Fibroblast of skin of abdomen (primary cell): ENCODE measurements at places on chromosomes 3 and 15.

GRCh38 chr3:124119056-124119716 lies 127.3 kb upstream of the ROPN1 start:
- peak; percentile 95 for DNase-seq

DNA sequence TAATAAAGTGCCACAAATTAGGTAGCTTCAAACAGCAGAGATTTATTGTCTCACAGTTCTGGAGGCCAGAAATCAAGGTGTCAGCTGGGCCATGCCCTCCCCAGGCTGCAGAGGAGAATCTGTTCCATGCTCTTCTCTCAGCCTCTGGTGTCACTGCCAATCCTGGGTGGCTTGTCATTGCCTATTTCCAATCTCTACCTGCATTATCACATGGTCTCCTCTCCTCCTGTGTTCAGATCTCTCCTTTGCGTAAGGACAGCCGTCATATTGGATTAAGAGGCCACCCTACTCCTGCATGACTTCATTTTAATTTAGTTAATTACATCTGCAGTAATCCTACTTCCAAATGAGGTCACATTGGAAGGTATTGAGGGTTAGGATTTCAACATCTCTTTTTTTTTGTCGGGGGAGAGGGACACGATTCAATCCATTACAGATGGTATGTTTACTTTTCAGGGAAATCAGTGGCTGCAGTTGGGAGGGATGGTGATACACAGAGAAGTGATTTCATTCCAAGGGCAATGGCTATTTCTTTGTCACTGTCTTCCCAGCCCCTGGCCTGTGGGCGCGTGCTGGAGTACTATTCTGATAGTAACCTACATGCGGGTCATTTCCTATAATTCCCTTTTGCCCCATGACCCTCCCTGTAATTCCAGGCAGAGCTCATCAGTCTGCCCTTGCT lies 169.4 kb downstream of the MINAR1 start:
- DNase-seq = no peak

DNA sequence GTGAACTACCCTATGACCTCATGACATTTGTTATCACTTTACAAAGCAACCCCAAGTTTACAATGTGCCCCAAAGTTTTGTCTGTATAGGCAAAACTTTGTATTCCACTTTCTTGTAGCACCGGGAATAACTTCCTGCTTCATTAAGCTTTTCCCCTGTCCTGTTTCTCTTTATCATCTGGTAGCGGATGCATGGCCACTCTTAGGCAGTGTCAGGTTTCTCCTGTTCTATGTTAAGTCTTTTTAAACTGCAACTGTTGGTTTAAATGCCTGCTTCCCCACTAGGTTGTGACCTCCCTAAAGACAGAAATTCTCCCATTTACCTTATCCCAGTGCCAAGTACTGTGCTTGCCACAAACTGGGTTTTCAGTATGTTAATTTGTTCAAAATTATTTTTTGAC lies 433.6 kb upstream of the DPH6 start:
- DNase-seq = no peak

DNA sequence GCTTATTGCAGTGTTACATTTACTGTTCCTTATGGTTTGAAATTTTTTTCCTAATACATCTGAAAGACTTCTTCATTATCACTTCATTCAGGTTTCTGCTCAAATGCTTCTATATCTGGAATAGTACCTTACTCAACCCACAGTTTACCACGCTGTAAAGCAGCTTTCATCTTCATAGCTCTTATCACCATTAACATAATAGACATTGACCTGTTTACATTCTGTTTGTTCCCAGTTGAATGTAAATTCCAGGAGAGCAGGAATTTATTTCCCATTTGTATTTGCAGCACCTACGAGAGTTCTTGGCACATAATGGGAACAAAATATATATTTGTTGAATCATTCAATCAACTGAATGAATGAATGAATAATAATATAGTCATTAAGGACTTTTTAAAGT lies 844.6 kb upstream of the ROBO1 start:
- no peak for DNase-seq

GRCh38 chr15:29765234-29765841 lies 56.9 kb downstream of the TJP1 start:
- DNase-seq = no peak
